ENCODE measurements at places on chromosomes 2 and 18.

GRCh38 chr2:217279556-217279955 lies 419.7 kb upstream of the TNP1 start:
- DNase-seq = peak; percentile 85

- DNase-seq = no peak
These were observed 142.2 kb downstream of the MAP2 start for GRCh38 chr2:209565896-209566582.

- DNase-seq = no peak
These were observed 9.5 kb downstream of the DUSP19 start for GRCh38 chr2:183088061-183088460.

DNA sequence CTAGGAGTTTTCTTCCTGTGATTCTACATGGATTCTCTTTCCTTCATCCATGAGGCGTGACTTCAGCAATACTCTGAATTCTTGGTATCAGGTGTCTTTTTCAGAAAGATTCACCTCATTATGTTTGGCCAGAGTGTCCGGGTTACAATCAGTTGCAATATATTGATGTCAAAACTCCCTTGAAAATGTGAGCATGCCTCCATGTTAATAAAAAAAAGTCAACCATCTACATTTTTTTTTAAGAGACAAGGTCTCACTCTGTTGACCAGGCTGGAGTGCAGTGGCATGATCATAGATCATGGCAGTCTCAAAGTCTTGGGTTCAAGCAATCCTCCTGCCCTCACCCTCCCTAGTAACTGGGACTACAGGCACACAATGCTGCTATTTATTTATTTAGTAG lies 80.9 kb upstream of the NEUROD1 start:
- DNase-seq = no peak

GRCh38 chr2:23718931-23719700 lies 207.8 kb downstream of the ATAD2B start:
- no peak for DNase-seq

DNA sequence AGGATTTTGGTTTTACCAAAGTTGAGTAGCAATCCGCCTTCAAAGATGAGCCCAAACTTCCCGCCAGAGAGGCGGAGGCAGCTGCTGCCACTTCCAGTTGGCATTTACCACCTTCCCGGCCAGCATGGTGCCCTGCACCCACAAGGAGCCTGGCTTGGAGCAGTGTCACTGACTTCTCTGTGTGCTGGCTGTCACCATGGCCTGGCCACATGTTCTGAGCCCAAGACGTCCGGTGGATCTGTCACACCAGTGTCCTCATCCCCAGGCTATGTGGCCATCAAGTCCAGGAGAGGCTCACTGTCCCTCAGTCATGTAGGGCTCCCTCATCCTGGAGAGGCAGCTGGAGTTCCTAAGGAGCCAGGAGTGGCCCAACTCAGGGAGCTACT lies 100.6 kb downstream of the ACKR3 start:
- DNase-seq = no peak

GRCh38 chr2:188684795-188685194 lies 289.4 kb upstream of the COL3A1 start:
- DNase-seq = no peak

All from fibroblast of pulmonary artery (primary cell).